ENCODE measurements at places on chromosomes 16 and 17. TPM values are rescaled to one million over a fixed set of nuclear protein-coding genes. Genes with fewer than 3 reads are reported as not detected.

DNA sequence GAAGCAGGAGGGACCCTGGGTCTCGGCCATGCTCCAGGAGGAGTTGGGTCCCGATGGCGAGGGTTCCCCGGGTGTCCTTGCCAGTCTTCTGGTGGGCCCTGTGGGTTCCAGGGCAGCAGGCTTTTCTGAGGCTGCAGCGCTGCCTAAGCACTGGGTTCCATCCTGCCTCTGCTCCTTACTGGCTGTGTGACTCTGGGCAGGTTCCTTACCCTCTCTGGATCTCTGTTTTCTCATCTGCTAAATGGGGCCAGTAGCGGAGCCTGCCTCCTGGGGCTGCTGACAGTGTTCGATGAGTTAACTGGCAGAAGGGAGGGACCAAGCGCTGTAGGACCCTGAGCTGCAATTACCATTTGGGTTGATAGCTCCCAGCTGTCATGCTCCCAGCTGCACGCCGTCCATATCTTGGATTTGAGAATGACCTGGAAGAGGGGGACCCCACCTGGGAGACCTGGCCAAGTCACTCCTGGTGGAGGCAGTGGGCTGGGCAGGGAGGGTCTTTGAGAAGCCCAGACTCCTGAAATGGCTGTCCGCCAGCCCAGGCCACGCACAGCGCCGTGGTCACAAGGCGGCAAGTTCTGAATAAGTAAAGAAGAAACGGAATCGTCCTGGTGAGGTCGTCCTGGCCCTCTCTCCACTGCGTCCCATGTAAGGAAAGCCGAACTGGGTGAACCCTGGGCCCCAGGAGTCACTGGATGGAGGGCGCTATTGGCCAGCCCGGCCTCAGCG is 47.2 kb upstream of the GSE1 start:
- DNase-seq: no peak

DNA sequence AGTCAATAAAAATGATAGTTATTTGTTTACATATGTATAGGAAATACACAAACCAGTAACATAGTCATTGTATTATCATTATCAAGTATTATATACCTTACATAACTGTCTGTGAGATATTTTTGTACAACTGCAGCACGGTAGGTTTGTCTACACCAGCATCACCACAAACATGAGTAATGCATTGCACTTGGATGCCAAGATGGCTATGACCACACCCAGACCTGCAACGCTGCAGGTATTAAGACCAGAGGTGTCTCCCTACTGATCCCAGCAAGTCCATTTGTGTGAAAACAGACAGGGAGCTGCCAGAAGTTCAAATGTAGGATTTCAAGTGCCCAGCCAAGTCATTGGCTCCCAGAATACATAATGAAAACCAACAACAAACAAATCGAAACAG is 34.2 kb upstream of the NOS2 start:
- no peak for DNase-seq

DNA sequence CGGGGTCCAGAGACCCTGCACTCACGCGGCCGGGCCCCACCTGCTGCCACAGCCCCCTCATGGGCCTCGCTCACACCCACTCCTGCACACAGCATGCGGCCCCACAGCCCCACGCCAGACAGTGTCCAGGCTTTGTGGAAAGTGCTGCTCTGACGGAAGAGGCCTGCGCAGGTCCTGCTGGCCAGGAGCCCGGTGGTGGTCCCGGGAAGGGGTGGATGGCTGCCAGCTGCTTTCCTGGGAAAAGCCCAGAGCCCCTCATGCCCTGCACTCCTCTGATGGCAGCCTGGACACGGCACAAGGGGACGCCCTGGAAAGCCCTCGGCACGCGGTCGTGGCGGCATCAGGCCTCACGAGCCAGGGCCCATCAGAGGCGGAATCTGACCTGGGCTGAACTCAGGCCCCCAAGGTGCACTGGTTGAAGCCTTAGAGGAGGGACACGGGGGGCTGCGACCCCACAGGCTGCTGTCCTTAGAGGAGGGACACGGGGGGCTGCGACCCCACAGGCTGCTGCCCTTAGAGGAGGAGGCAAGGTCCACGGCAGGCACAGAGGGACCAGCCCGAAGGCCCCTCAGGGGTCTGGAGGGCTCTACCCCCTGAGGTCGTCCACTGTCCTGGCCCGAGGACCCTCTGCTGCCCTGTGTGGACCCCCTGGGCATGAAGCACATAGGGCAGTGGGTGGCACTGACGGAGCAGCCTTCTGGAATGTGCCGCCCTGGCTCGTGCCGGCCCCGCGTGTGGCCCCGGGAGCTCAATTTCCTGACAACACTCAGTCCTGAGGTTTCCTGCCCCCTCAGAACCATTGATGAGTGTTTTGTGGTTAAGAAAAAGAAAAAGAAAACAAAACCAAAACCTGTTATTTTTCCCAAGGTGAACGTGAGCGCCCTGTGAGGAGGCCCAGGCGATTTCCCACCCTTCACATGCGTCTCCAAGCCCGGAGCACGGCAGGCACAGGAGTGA is 22.1 kb downstream of the SOX8 start:
- peak; percentile 52 for DNase-seq

Gene ZG16
- not detected for total RNA-seq

Gene CES5A
- not detected for total RNA-seq

Gene TMEM204
- not detected for total RNA-seq

Gene SCGB1C2
- not detected for total RNA-seq

Gene CRISPLD2
- 7.9 TPM for total RNA-seq

Gene CDH1
- not detected for total RNA-seq

All from RPMI7951 (cell line).